ENCODE measurements at places on chromosomes 3 and 15.

GRCh38 chr3:49610666-49611280 lies 56.5 kb downstream of the BSN start:
- DNase-seq, result no peak

DNA sequence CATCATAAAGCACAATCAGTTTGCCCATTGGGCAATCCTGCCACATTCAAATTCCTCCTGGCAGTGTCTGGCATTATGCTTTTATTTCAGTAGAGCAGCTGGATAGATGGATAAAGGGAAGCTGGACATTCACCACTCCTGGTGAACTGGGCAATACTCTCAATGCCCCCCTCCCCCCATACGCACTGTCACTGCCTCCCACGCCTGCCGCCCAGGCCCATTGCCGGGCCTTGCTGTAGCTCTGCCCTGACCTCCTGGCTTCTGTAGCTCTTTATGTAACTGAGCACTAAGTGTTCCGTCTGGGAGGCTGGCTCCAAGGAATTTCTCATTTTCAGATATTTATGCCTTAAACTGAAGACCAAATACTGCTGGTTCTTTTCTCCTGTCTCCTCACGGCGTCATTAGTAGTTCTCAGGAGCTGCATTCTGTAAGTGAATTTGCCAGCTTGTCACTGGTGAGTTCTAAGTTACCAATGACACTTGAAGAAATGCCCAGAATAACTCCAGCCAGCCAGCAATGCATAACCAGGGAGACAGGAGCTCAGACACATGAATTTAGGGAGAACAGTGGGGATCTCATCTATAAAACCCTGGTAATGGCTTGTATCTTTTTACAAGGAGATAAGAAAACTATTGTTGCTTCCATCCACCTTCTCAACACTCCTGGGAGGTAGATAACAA lies 25.5 kb upstream of the RASGRF1 start:
- no peak for DNase-seq

- peak; percentile 34 for DNase-seq
Observed at GRCh38 chr3:187919048-187919447, 173.8 kb upstream of the BCL6 start.

DNA sequence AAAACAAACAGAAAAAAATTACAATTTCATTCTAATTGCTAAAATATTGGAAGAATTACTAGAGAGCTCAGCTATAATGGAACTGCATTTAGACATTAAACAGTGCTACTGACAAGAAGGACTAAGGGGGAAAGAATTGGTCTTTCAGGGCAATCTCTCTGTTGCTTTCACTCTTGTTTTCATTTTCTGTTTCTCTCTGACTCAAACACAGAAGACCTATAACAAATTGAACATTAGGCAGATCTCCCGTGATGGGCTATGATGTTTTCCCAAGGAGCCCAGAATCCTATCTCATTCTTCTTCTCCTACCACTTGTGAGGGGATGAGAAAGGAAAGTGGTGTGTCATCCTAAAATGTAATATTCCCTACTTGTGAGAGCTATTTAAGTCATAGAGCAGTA lies 358.0 kb upstream of the TGFBR2 start:
- DNase-seq, result no peak

GRCh38 chr3:141477224-141477623 lies 9.6 kb upstream of the RASA2 start:
- DNase-seq, result no peak

- DNase-seq, result no peak
Observed at GRCh38 chr15:41546851-41547786, 3.1 kb upstream of the RPAP1 start.

DNA sequence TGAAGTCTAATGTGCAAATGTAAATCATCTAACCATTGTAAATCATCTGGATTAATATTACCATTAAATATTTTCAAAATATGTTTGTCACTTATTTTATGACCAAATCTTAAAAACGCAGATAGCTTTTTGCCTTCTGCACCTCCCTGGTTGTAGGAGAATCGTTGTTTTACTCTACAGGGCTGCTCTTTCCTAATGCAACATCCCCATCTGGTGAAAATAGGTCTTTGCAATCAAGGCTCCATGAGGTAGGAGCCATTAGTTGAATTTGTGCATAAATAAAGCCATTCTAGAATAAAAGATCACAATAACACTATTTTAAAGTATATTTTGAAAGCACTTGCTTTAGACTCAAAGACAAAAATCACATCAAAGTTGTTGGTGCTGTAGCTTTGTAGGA lies 535.6 kb upstream of the AGTR1 start:
- no peak for DNase-seq

GRCh38 chr15:80183886-80184285 lies 31.1 kb downstream of the FAH start:
- DNase-seq, result no peak

Data from effector memory CD8-positive, alpha-beta T cell (primary cell).